ENCODE measurements at places on chromosomes 7 and 10.

DNA sequence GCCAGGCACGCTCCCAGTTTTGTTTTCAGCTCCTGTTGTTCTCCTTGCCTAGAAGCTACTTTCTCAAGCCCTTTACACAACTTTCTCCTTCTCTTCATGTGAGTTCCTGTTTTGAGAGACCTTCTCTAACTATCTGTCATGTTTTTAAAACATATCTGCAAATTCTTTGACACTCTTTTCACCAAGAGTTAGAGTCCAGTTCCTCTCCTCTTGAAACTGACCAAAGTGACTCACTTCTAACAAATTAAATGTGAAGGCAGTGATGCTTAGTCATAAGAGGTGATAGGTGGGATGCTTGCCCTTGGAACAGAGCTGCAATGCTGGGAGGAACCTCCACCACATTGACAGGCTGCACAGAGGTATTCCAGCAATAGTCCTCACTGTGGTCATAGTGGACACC is 25.3 kb downstream of the ZSCAN25 start:
- no peak for DNase-seq

- DNase-seq: no peak
Measured at GRCh38 chr10:129448086-129448485, 19.0 kb upstream of the MGMT start.

- DNase-seq: no peak
Measured at GRCh38 chr10:94218493-94219183, 144.1 kb downstream of the NOC3L start.

DNA sequence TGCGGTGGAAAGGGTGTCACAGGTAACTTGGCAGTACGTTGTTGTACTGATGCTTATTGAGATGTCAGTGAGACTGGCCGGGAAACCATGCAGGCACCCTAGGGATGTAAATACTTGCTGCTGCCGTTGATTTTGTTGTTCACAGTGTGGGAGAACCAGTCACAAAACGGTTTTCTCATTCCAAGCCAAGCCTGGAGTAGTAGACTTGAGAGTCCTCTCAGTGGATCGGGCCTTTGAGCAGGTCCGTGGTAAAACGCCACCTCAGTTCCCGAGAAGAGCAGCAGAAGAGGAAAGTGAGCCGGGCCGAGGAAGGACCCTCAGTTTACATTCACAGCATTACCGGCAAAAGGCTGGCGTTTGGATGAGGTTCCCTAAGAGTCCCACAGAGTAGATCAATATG is 1.1 kb downstream of the JAKMIP3 start:
- no peak for DNase-seq

DNA sequence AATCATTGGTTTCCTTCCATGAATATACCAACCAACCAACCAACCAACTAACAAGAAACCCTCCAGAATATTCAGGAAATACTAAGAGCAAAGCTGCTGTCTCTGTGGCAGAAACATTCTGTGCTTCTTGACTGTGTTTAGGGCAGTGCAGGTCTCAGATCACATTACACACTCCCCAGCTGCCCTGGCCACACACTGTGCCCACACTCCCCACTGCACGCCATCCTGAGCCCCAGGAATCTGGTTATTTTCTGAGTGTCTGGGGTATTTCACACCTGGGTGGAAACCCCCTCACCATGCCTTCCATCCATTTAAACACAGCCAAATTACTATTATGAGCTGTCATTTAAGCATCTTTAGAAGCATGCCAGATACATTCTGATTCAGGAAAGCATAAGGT is 183.7 kb upstream of the ANK3 start:
- DNase-seq: no peak

- no peak for DNase-seq
Measured at GRCh38 chr7:33534833-33535232, 370.5 kb upstream of the BMPER start.

- no peak for DNase-seq
Measured at GRCh38 chr10:61621605-61622051, 41.1 kb upstream of the CABCOCO1 start.

DNA sequence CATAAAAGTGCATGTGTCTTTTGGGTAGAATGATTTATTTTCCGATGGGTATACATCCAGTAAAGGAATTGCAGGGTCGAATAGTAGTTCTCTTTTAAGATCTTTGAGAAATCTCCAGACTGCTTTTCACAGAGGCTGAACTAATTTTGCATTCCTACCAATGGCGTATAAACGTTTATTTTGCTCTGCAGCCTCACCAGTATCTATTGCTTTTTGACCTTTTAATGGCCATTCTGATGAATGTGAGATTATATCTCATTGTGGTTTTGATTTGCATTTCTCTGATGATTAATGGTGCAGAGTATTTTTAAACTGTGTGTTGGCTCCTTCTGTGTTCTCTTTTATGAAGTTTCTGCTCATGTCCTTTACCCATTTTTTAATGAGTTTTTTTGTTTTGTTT is 1020.1 kb downstream of the NXPH1 start:
- DNase-seq: no peak

GRCh38 chr7:49783446-49783845 is 10.0 kb downstream of the VWC2 start:
- no peak for DNase-seq

GRCh38 chr10:117725993-117726392 is 183.4 kb downstream of the EMX2 start:
- no peak for DNase-seq

DNA sequence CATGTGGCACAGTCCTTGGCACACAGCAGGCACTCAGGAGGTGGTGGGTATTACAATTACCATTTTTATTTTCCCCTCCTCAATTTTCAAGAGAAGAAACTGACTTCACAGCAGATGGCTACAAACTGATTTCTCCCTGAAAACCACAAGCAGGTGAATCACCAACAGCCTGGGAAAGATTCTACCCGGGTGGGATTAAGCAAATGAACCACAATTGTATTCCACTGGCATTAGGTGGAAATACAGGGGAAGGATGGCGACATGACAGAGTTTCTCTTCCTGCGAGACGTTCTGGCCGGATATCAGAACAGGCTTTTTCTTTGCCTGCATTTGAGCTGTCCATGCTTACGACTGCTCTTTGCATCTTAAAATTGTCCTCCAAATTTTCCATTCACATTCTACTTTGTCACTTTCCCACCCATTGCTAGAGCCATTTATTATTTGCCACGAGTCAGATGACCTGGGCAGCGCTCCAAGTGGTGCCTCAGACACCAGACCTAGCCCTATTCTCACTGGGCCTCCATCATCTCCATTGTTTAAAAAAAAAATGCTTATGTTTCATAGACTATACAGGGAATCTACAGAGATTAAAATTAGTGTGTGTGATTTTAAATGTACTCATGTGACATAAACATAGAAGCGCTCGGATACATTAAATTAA is 4.6 kb downstream of the DENND11 start:
- no peak for DNase-seq

GRCh38 chr7:149724661-149725425 is 48.5 kb downstream of the ZNF467 start:
- no peak for DNase-seq

DNA sequence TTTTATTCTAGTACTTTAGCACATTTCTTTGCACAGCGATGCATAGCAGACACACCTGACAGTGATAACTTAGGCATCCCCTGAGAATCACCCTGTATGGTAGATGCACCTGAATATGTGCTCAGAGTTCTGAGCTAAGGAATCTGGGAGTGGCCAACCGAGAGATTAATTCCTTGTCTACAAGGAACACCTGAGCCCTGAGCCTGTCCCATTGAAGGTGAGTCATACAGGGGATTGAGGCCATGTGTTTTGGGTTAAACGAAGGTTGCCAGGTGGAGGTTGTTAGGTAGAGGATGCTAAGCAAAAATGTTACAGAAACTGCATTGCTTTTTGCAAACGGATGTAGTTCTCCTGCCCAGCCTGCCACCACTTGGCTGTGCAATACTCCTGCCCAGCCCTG is 128.9 kb downstream of the AMPH start:
- no peak for DNase-seq

DNA sequence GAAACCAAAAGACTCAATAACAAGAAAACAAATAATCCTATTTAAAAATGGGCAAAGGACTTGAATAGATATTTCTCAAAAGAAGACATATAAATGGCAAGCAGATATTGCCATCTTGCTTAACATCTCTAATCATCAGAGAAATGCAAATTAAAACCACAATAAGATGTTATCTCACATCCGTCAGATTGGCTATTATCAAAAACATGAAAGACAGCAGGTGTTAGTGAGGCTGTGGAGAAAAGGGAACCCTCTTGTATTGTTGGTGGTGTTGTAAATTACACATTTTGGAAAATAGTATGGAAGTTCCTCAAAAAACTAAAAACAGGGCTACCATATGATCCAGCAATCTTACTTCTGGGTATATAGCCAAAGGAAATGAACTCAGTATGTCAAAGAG is 25.7 kb downstream of the OPALIN start:
- peak; percentile 21 for DNase-seq

DNA sequence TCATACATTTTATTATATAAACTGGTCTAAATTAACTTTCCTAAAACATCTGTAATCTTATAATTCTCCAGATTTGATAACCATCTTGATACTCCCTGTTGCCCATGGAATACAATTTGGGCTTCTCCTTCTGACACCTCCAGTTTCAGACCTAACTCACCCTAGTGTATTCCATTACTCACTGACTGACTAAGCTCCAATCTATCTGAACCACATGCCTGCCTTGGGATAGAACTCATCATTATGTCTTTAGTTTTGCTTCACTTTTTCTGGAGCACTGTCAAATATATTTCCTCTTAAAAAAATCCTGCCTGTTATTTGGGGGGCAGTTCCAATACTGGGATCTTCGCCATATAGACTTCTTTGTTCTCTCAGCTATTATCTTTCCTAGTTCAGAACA is 4.9 kb upstream of the FOXP2 start:
- DNase-seq: no peak

DNA sequence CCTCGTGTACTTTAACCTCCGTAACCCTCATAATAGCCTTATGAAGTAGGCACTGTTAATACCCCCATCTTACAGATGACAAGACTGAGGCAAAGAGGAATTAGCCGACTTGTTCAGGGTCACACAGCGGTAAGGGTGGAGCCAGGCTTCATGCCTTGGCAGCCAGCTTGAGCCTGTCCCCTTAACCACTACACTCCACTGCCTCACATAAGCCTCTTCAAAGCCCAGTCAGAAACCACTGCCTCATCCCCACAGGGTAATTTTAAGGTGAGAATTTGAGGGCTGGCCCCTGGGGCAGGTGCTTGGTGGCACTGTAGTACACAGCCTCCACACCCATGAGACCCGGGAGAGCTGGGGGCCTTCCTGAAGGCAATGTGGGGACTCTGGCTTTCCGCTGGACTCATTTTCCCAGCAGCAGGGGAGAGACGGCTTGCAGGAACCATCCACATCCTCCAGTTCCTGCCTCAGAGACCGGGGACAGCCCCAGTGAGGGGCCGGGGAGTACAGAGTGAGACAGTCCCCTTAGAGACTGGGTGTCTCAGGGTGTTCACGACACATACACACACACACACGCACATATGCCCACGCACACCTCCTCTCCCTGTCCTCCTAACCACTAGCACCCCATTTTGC is 7.6 kb upstream of the C10orf105 start:
- peak; percentile 62 for DNase-seq

DNA sequence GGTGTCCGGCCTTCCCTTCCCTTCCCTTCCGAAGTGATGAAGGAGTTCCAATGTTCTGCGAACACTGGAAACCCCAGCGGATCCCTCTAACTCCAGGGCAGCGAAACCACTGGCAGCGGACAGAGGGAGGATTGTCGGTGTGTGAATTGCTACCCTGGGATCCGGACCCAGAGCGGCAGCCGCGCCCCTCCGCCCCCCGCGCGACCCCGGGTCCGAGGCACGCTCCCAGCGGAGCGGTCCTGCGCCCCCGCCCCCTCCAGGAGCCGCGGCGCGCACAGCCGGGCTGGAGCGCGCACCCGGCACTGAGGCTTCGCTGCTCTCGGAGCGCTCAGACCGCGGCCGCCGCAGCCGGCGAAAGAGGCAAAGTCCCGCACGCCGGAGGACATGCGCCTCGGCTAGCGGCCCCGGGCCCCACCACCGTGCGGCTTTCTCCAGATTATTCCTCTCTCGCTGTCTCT is at the start of gene PTPRZ1:
TSS of gene PTPRZ1 (plus strand) at position 331 of the 458 bp plus-strand sequence. CDS start 339 bp downstream, outside the sequence.
- DNase-seq: no peak

DNA sequence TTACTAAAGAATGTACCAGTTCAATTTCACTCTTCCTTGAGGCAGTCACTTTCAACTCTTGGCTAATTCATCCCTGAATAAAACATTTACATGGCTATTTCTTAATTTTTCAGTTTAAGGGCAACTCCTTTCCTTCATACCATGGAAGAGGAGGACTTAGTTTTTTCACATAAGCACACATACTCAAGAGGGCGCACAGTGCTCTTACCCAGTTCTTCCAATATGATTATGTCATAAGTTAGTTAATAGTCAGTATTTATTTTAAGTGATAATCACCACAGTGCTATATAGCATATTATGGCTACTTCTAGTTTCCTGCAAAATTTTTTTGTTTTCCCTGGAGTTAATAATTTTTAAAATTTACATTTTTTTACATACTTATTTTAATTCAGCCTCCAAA is 58.6 kb downstream of the SND1 start:
- no peak for DNase-seq

- DNase-seq: no peak
Measured at GRCh38 chr7:112630565-112630964, 149.8 kb downstream of the LSMEM1 start.

DNA sequence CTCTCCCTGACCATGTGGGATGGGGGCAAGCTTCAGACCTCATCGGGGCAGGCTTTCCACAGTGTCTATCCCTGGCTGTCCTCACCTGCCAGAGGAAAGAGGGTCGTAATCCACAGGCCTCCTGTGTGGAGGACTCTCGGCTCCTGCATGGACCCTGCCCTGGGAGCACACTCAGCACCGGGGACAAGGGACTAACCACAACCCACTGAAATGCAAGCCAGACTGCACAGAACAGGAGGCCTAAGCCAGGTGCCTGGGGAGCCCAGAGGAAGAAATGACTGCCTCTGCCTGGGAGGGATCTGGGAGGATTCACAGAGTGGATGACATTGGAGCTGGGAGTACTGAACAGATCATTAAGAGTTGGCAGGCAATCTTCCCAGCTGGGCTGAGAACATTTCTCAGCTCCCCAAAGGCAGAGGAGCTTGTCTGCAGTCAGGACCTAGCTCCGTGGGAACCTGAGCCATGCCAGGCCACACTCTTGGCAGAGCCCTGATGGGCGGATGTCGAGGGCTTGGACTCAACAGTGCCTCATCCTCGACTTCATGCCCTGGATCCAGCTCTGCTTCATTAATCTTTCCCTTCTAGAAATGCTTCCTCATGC is 213.4 kb downstream of the USP6NL start:
- DNase-seq: no peak

- DNase-seq: no peak
Measured at GRCh38 chr10:2953495-2953894, 113.9 kb upstream of the PFKP start.

Data from NAMALWA (cell line).